ENCODE measurements at places on chromosomes 12 and 14.

DNA sequence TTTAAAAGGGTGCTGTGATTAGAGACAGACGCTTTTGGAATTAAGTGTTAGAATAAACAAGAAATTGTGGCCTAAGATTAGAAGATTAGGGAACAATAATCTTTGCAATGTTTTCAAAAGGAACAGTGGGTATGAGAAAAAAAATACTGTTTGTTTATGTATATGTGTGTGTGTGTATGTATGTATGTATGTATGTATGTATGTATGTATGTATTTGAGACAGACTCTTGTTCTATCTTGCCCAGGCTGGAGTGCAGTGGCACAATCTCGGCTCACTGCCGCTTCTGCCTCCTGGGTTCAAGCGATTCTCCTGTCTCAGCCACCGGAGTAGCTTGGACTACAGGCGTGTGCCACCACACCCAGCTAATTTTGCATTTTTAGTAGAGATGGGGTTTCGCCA is 81.6 kb downstream of the TRAFD1 start:
- DNase-seq, result no peak

GRCh38 chr14:61121355-61121787 is 140.3 kb downstream of the SLC38A6 start:
- DNase-seq, result no peak

- DNase-seq, result no peak
Observed at GRCh38 chr12:39033782-39034181, 128.4 kb upstream of the CPNE8 start.

DNA sequence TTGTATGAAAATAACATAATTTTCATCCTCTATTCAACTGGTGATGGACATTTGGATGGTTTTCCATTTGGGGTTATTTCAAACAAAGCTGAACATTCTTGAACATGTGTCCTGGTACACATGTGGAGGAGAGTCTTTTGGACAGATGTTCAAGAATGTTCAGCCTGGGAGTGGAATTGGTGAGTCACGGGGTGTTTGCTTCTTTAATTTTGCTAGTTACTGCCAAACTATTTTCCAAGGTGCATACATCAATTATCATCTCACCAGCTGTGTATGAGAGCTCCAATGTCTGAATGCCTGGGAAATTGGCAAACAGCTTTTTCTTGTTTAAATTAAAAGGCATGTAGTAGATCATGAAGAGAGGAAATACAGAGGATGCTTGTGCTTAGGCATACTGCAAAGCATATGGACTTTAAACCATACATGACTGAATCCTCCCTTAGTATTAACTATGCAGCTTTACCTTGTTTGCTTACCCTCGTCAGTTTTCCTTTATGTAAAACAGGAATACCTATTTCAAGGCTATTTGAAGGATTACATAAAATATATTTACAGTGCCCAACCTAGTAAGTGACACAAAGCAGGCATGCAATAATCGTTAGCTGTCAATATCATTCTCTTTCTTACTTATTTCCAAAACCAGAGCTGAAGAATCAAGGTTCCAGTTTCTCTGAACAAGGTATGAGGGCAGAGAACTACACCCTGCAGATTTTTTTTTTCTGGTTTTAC is 152.1 kb downstream of the ITPR2 start:
- peak; percentile 57 for DNase-seq

GRCh38 chr12:34601689-34602088 is 579.4 kb downstream of the ALG10 start:
- no peak for DNase-seq
